HTR-8/SVneo (cell line): ENCODE measurements at places on chromosomes 2 and 18.

- no peak for DNase-seq
Observed at GRCh38 chr18:48784656-48785055, 166.1 kb downstream of the SMAD7 start.

- DNase-seq, result no peak
Observed at GRCh38 chr2:86225581-86225980, 26.3 kb downstream of the MRPL35 start.

DNA sequence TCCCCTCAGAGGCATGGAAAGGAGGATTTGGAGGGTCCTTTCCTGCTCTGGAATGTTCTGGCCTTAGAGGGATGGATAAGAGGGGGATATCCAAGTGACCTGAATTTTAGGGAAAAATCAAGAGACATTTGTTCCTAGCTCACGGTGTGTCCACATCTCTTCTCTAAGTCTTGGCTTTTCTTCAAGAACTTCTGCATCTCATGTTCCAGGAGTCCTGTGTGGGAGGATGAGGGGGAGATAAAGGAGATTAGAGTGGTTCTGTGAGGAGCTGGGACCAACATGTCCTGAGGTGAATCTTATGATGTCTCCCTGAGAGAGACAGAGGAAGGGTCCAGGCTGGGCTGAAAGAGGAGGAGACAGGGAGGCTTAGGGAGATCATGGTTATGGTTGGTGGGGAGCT is 11.7 kb downstream of the EMX1 start:
- DNase-seq, result no peak

DNA sequence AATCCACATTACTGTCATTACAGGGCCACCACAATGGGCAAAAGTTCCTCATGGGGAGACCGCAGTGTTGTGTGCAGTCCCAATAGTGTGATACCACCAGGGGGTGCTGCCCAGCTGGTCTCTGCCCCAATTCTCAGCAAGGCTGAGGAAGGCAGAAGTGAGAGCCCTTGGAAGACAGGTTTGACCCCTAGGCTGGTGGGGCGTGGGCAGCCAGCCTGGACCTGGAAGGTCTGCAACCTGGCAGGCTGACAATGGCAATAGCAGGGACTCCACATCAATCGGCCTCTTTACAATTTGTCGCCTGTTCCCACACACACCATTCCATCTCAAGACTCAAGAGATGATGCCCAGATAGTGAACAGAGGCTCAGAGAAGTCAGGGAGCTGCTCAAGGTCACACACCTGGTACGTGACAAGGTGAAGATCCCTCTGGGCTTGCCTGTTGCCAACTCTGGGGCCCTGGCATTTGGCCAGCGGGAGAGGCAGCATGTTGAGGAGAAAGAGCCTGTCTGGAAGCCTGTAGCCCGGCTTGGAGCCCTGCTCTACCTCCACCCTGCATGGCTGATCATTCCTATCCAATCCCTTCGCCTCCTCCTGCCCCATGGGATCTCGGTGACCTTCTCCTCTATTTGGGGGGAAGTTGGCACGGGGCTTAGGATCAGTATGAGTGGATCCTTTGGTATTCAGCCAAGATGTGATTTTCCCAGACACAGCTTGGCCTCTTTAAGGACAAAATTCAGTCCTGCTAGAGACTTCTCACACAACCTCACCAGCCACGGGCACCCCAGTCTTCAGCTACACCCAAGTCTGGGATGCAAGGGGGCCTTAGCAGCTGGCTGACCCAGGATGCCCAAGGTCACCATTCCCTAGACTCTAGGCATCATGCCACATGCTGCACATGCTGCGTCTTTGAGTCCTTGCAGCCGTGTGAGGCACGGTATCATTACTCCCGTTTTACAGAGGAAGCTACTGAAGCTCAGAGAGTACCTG is 2.9 kb upstream of the ATOH8 start:
- peak; percentile 81 for DNase-seq

DNA sequence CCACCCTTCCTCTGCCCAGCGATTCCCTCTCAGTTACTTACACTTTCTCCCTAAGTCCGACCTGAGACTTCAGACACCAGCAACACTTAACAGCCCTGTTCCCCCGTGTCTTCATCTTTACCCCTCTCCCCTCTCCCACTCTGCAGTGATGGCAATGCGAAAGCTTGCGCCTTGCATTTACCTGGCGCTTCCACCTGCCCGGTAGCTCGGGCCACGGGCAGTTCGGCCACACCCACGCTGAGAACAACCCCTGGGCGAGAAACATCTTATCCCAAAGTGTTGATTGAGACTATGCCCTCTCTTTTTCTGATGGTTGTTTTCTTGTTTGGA is 558 bp downstream of the DNAJC10 start:
- no peak for DNase-seq

DNA sequence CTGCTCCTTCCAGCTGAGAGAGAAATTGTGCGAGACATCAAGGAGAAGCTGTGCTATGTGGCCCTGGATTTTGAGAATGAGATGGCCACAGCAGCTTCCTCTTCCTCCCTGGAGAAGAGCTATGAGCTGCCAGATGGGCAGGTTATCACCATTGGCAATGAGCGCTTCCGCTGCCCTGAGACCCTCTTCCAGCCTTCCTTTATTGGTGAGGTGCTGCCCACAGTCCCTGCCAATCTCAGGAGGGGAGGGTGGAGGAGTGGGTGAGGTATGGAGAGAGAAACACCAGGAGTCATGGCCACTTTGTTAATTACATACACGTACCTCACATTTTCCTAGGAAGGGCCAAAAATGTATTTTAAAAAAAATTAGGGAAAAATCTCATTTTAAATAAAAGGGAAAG is 12.0 kb upstream of the DGUOK start:
- DNase-seq, result no peak

DNA sequence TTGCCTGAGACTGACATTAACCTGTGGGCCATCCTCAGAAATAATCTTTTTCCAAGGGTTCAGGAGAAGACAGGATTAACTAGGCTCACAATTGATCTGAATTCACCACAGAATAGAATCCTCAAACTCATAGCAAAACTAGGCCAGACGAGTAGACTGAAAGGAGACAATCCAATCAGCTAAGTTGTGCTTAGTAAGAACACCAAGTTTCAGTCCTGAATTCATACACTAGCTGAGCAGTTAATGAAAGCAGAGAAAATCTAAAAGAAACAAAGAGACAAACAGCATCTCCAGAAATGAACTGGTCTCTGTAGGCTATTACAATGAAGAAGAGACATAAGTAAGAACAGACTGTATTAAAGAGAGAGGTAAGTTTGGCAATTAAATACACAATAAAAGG is 89.5 kb downstream of the GORASP2 start:
- no peak for DNase-seq

DNA sequence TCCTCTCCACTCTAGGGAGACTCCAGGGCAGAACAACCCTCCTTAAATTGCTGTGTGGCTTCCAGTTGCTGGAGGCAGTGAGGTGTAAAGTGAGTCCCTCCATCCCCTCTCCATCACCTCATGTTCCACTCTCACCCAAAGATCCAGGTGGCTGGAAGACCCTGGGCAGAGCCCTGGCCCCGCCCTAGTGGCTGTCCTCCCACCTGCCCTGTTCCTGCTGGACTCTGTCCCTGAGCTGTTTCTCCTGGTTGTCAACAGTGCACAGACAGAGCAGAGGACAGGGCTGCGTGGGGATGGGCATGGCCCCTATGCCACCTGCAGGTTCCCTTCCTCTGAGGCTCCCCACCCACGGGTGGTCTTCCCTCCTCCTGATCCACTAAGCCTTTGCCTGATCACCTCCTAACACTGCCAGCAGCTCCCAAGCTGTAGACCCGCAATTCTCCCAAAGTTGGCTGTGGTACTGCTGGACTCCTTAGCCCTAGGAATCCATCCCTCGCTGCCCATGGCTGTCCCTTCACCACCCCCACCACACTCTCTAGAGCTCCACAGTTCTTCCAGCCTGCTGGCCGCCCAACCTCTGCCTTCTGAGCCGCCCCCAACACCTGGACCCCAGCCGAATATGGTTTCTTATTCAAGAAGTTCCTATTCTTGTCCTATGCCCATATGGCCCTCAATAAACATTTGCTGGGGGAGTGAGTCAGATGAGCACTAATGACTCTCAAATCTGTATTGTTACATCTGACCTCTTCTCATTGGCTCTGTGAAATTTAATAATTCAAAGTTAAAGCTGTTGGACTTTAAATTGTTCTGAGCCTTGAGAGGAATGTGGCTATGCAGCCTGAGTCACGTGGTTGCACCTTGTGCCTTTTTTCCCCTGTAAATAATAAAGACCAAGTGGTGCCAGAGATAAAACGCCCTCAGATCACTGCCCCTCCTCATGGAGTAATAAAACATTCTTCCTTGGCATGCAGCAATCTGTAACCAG is 260.0 kb upstream of the HS6ST1 start:
- no peak for DNase-seq

- peak; percentile 68 for DNase-seq
Observed at GRCh38 chr2:173354073-173354581, 545 bp upstream of the CDCA7 start.

DNA sequence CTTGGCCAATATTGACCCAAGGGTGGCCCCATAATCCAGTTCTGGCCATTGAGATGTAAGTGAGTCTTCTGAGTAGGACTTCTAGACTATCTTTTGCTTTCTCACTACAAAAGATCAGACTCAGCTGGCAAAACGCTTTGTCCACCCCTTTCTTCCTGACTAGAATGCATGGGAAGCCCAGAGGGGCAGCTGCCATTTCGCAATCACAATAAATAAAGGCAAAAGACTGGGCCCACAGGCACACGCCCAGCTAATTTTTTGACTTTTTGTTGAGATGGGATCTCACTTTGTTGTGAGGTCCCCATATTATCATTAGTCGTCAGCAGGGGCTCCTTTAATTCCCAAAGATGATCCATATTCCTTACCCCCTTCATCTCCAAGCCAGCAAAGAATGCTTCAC is 41.1 kb upstream of the SGPP2 start:
- DNase-seq, result no peak

DNA sequence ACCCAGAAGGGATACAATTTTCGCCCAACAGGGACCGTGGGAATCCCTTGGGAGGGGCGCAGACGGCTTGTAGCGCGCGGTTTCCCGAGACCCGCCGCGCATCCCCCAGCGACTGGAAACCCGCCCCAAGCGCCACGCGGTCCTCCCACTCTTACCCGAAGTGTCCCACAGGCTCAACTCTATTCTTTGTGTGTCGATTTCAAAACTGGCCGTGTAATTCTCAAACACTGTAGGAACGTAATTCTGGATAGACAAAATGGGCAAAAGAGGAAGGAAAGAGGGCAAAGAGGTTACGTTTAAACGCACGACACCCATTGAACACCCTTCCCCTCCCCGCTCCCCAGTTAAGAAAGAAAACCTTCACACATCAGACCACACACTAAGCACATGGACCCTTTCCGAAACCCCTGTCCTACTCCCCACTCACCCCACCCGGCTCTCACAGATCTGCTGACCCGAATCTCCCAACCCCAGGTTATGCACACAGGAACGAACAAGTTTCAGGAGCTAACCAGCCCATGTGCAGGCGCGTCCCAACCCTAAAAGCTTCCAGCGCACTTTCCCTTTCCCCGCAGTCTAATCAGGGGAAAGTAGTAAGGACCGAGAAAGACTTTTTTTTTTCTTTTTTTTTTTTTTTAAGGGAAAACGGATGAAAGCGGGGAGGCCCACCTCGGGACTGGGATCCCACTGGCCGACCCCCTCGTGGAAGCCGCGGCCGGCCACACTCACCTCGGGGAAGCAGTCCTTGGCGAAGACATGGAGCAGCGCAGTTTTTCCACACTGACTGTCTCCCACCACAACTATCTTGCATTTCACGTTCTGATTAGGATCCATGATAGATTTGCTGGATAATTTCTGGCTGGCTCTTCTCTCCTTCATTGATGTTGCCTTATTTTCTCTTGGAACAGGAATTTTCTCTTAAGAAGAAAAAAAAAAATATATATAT is 655 bp downstream of the RND3 start:
- DNase-seq, result no peak

- no peak for DNase-seq
Observed at GRCh38 chr2:238267341-238267710, 21.1 kb downstream of the PER2 start.

- no peak for DNase-seq
Observed at GRCh38 chr2:64019975-64020528, 824 bp upstream of the VPS54 start.

GRCh38 chr2:230447455-230448451 is 31.8 kb downstream of the SP100 start:
- DNase-seq, result no peak

DNA sequence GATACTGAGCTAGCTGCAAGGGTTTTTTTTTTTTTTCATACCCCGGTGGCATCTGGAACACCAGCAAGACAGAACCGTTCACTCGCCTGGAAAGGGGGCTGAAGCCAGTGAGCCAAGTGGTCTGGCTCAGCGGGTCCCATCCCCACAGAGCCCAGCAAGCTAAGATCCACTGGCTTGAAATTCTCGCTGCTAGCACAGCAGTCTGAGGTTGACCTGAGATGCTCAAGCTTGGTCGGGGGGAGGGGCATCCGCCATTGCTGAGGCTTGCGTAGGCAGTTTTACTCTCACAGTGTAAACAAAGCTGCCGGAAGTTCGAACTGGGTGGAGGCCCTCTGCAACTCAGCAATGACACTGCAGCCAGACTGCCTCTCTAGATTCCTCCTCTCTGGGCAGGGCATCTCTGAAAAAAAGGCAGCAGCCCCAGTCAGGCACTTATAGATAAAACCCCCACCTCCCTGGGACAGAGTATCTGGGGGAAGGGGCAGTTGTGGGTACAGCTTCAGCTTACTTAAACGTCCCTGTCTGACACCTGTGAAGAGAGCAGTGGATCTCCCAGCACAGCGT is 5.1 kb upstream of the MIB1 start:
- no peak for DNase-seq

DNA sequence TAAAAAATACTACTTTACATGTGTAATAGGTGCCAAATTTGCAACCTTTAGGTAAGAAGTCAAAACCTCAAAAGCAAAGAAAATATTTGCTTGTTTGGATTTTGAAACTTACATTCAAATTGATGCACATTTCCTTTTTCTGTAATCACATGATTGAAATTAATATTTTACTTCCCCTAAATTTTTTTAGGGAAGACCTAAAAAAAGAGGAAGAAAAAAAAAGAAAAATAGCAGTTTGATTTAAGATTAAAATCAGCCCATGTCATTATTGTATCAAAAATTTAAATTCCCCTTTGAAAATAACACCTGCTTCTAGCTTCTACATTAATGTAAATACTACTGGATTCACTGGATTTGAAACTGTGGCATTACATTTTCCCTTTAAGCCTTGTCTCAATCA is 68.2 kb upstream of the STON1 start:
- no peak for DNase-seq

DNA sequence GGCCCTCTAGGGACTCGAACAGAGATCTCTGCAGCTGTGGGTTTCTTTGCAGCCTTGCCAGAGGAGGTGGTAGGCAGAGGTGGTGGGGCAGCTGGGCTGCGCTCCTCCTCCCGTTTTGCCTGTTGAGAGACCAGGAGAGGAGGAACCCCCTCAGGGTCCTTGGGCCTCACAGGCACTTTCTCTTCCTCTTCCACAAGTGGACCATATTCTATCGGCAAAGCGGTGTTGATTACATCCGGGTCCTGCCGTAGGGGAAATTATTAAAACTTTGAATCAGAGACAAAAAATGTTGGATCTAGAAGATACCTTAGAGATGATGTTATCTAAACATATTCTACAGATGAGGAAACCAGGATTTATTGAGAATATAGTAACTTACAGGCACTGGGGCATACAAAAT is 78.5 kb downstream of the CLIP4 start:
- no peak for DNase-seq

- DNase-seq, result no peak
Observed at GRCh38 chr2:159075727-159076126, 107.3 kb downstream of the TANC1 start.

GRCh38 chr18:31077878-31078277 is 24.3 kb downstream of the DSC2 start:
- no peak for DNase-seq

- DNase-seq, result no peak
Observed at GRCh38 chr18:13453714-13454113, 235.2 kb downstream of the LDLRAD4 start.

- no peak for DNase-seq
Observed at GRCh38 chr2:54435325-54436226, 20.6 kb upstream of the SPTBN1 start.
